GM13977 (cell line): ENCODE measurements at places on chromosomes 6 and 20.

GRCh38 chr20:38121741-38122140 lies 43.3 kb downstream of the TGM2 start:
- no peak for DNase-seq

- no peak for DNase-seq
These were observed 48.0 kb downstream of the UST start for GRCh38 chr6:148794797-148795196.

GRCh38 chr20:4011226-4011975 lies 4.0 kb downstream of the RNF24 start:
- DNase-seq = no peak

DNA sequence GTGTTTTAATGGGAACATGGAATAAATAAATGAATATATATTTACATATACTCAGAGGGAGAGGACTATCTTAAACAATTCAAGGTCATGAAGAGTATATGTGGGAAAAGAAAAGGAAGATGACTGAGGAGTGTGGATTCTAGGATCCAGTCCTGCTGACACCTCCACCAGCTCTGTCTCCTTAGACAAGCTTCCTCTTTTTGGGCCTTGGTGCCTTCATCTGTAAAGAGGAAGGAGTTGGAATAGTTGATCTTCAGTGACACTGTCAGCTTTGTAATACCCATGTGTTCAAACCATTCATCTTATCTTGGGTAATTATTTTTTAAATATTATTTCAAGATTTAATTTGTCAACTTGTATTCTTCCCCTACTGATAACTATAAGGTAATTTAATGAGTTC lies 338.0 kb downstream of the ADGRB3 start:
- DNase-seq = no peak

DNA sequence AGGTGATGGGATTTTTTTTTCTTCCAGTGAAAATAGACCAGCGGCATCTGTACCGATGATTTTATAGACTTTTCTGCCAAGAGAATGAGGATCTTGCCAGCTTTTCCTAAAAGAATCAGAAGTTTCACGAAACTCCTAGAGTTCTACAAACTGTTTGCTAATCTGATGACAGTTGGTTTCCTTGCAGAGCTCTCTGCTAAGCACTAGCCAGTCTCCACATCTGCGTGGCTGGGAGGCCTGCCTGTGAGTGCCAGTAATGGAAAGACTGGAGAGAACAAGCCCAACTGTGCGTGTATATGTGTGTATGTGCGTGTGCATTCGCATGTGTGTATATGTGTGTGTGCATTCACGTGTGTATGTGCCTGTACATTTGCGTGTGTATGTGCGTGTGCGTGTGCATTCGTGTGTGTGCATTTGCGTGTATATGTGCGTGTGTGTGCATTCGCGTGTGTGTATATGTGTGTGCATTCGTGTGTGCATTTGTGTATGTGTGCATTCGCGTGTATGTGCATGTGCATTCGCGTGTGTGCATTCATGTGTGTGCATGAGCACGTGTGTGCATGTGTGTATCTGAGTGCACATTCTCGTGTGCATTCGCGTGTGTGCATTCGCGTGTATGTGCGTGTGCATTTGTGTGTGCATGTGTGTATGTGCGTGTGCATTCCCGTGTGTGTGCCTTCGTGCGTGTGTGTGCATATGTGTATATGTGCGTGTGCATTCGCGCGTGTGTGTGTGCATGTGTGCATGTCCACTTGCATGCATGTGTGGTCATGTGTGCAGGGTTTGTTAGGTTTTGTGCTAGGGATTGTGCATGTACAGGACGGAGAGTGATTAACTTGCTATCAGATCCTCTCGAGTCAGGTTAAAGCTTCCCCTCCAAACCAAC lies 379.4 kb downstream of the TAF4 start:
- DNase-seq = no peak

- DNase-seq = no peak
These were observed 13.9 kb downstream of the ENTPD6 start for GRCh38 chr20:25209400-25209799.

DNA sequence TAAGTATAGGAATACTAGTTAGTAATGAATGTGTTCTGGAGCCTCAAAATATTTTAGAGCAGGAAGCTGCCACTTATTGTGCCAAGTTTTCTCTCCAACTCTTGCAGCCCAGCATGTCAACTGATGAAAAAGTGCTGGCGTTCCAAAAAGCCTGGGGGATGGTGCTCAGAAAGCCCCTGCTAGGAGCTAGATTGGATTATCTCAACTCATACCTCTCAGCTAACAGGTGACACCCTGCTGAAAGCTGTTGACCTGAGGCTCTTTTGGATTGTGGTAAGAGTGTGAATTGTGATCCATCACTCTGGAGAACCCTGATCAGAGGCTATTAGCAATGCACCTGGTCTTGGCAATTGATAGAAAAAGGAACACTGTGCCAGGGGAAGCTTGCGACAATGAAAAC lies 580.4 kb downstream of the EYS start:
- no peak for DNase-seq

- no peak for DNase-seq
These were observed 164.0 kb downstream of the MRPL14 start for GRCh38 chr6:43963203-43963602.

DNA sequence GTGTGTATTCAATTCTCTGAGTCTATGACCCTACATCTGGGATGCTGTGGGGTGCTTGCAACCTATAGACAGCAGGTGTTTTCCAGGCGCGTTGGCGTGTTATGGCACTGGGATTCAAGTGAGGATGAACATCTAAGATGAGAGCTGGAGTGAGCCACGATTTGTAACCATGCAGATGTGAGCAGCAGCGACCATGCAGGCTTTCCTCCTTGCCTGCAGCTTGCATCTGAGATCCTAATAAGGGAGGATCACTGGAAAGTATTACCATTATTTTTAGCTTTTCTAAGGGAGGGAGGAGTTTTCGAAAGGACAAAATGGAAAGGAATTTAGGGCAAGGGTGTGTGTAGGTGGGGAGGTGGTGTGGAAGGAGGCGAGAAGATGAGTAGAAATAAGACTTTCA lies 216.7 kb downstream of the ATXN1 start:
- DNase-seq = no peak

- no peak for DNase-seq
These were observed 29.5 kb downstream of the CDYL start for GRCh38 chr6:4805553-4806336.

GRCh38 chr6:84269947-84270733 lies 42.7 kb upstream of the CEP162 start:
- no peak for DNase-seq

GRCh38 chr20:37299718-37300528 lies 10.5 kb downstream of the MANBAL start:
- DNase-seq = no peak

DNA sequence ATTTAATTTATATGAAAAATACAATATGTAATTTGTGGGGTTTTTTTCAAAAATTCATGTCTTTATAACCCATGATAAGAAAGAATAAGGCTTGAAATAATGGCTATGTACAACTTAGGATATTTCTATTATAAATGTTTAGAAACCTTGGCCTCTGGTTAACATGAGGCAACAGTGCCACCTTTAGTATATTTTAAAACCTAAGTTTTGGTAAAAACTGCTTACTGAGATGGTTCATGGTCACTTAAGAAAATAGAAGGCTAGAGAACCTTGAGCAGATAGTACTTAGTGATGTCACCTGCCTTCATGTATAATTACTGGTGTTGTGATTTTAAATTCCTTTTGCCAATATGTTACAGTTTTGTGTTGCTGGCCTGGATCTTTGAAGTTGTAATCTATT lies 176.4 kb downstream of the ADGB start:
- no peak for DNase-seq

- DNase-seq = no peak
These were observed 46.3 kb upstream of the SRPK1 start for GRCh38 chr6:35967076-35967774.

- no peak for DNase-seq
These were observed 142.9 kb downstream of the TPBG start for GRCh38 chr6:82506526-82506925.

DNA sequence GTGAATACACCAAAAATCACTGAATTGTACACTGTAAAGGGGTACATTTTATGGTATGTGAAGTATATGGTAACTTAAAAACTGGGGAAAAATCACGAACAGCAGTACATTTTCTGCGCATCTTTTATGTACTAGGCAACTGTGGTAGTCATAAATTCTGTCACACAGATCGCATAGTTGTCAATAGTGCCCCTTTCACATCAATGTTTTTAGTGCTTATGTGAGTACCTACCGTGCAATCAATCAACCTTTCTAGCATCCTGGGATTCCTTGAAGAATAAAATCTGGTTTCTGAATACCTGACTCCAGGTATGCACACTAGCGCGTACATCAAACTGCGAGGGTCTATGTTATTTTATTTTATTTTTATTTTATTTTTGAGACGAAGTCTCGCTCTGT lies 637 bp upstream of the RPF2 start:
- DNase-seq = no peak

GRCh38 chr6:3915076-3915791 lies 66.1 kb downstream of the FAM50B start:
- DNase-seq = no peak
